ENCODE measurements at places on chromosomes 6 and 20.

- DNase-seq, result no peak
These were observed 12.2 kb upstream of the C6orf118 start for GRCh38 chr6:165321555-165322145.

DNA sequence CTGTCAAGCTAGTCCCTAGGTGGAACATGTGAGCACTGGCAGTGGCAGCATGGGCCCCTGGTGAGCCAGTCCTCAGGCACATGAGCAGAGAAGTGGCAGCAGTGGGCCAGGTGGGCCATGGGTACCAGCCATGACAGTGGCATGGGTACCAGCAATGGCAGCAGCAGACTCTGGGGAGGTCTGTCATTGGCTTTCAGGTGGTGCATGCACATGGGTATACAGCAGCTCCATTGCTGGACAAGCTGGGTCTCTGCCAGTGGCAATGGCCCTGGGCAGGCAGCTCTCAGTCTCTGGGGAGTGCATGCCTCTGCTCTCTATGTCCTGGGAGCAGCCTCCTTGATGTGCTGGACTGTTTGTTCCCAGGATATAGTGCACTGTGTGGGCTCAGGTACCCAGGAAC lies 65.3 kb downstream of the KAT14 start:
- no peak for DNase-seq

DNA sequence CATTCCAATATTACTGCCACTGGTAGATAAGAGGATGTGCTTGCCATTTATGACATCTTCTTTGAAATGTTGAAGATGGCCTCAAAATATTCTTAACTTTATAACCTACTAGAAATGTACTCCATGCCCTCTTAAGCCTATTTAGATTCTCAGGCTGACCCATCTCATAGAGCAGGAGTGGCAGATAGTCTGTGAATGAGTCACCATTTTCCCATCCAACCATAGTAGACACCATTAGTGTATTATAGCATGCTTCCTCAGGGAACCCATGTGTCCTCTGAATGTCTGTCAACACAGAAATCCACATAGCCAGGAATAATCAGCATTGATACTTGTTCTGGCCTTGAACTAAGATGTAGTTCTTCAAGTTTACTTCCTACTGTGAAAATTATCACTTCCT lies 150.2 kb downstream of the IMPG1 start:
- no peak for DNase-seq

DNA sequence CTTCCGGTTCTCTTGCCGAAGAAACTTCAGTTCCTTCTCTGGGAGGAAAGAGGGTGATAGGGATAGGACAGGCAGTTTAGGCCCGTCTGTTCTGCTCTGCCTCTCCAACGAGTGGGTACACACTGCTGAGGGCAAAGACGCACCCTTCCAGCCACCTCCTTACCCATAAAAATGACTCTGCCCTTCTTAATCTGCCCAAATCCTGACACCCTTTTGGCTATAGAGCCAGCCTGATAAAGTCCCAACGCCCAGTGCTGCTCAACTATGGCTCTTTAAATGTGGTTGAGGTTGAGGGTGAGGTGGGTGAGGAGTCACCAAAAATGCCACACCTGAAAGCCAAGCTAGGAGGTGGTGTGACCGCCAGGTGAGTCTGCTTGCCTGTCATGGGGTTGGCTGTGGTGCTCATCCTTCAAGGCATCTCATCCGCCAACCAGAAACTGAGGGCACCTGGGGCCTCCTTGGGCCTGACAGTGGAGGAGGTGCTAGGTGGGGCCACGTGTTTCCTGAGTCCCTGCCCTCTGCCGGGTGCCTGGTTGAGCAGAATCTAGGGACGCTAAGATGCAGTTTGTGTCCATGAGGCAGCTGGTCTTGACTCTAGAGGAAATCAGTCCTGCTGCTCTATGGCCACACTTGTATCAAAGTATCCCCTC lies 16.3 kb downstream of the CCDC167 start:
- DNase-seq, result no peak

- DNase-seq, result peak; percentile 96
These were observed 470 bp downstream of the BRPF3 start for GRCh38 chr6:36196880-36197548.

DNA sequence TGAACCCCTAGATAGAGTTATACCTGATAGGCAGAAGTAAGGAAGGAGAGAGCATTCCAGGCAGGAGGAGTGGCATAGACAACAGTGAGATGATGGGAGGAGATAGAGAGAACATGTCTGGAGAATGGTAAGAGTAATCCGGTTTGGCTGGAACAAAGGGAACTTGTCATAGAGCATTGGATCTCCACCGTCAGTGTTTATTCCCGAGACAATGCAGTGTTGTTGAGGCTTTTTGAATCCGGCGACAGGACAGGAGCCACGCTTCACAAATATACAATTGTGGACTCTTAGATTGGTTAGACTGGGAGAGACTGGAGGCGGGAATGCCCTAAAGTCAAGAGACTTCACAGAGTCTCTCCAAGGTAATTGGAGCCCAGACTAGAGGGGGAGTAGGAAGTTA lies 119.8 kb downstream of the ANKS1A start:
- no peak for DNase-seq

DNA sequence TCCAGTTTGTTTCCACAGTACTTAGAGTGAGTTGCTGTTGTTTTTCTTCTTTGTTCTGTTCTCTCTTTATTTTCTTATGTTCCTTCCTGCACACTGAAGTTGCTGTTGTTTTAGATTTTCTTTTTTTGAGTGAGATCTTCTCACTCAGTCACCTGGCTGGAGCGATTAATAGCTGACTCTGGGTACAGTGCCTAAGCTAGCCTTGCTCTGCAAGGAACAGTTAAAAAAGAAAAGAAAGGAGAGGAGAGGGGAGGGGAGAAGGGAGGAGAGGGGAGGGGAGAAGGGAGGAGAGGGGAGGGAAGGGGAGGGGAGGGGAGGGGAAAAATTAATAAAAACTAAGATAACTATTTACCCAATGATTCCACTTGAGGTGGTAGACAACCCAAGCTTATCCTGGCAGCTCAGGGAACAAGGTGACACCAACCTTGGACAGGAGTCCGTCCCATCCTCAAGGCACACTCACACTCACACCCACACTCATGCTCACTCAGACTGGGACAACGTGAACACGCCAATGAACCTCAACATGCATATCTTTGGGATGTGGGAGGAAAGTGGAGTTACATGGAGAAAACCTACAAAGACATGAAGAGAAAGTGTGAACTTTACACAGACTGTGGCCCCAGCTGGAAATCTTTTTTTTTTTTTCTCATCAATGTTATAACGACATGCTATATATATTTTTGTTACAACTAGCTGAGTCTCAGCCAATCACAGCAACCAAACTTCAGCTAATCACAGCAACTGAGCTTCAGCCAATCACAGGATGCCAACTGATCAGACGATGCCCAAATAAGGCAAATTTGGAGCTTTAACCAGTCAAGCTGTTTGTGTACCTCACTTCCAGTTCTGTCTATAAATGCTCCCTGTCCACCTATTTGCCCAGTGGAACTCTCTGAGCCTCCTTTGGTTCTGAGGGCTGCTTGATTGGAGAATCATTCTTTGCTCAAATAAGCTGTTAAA lies 124.1 kb downstream of the SGK1 start:
- DNase-seq, result no peak

GRCh38 chr20:23554401-23554800 lies 13.9 kb downstream of the CST9L start:
- DNase-seq, result no peak

GRCh38 chr20:37945091-37945547 lies 42.2 kb downstream of the VSTM2L start:
- no peak for DNase-seq
